ENCODE measurements at places on chromosomes 6 and 20.

- peaks cover 37% of the 10 kb centered on the region for H3K27me3 ChIP-seq
- no peaks in the 10 kb centered on the region for H3K36me3 ChIP-seq
Observed at GRCh38 chr6:167707686-167708500, 118.8 kb upstream of the AFDN start.

DNA sequence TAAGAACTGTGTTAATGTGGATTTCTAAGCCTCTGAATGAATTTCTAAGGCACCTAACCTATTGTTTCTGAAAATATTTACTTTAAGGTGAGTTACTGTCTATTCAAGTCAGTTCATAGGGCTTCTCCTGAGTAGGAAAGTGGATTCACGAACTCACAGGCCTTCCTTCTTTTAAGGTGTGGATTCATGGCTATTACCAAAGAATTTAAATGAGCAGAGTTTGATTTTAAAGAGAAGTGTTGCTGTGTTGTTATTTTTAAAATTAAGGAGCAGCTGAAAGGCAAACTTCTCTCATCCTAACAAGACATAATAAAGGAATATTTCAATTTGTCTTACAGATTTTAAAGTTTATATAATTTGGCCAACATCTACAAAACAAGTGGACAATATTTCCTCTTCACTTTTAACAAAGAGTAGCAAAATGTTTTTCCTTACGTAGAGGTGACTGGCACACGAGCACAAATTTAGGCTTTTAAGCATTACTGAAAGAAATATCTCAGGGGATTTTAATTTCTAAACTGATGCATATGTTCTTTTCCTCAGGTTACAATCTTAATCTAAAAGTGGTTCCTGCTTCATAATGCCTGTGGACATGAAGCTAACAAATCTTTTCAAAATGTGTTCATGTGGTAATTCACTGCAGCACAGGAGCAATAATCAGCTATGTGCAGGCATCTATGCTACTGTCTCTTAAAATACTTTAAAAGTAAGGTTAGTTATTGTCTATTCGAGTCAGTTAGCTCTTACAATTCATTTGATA lies 602 bp upstream of the TSPYL4 start:
- H3K4me1 ChIP-seq, result peaks cover 45% of the 10 kb centered on the region
- H3K4me3 ChIP-seq, result peak overlapping the region; percentile 96
- DNase-seq, result no peak
- H3K36me3 ChIP-seq, result no peaks in the 10 kb centered on the region

- no peak overlapping the region for H3K4me3 ChIP-seq
- H3K36me3 ChIP-seq, result no peaks in the 10 kb centered on the region
- H3K27me3 ChIP-seq, result no peaks in the 10 kb centered on the region
- no peak for DNase-seq
Observed at GRCh38 chr6:8175046-8175777, 72.9 kb upstream of the EEF1E1 start.

DNA sequence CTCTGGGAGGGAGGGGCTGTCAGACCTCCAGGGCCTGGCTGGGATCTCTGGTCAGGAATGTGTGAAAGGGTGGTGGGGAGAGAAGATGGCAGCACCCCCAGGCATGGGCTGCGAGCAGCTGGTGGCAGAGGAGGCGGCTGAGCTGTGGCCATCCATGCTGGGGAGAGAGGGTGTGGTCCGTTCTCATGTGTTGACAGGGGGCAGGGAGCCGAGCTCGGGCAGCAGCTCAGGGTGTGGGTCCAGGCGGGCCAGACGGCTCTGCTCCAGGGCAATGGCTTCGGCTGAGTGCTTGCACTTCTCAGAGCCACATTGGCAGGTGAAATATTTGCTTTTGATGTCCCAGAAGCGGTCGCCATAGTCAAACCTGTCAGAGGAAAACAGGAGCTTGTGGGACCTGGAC lies 1.1 kb upstream of the SLC44A4 start:
- H3K36me3 ChIP-seq, result peaks cover 50% of the 10 kb centered on the region
- H3K4me1 ChIP-seq, result no peaks in the 10 kb centered on the region
- DNase-seq, result no peak
- no peaks in the 10 kb centered on the region for H3K27me3 ChIP-seq
- no peak overlapping the region for H3K27ac ChIP-seq

DNA sequence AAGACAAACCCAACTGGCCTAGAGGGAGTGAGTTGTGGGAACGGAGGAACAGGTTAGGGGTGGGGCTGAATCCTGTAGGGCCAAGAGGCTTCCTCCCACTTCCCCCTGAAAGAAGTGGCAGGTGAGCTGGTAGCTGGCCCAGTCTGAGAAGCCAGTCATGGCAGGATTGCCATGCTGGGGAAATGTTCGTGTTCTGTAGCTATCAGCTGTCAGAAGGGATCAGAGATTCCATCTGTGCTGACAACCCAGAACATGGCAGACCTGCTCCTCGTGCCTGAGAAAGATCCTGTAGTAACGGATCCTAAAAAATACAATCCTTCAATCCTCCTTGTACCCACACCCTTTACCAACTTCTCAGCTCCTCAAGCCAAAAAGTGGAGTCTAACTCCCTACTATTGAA lies 43.0 kb downstream of the BANF2 start:
- H3K36me3 ChIP-seq, result no peaks in the 10 kb centered on the region
- no peaks in the 10 kb centered on the region for H3K4me1 ChIP-seq
- no peak overlapping the region for H3K4me3 ChIP-seq
- H3K27me3 ChIP-seq, result no peaks in the 10 kb centered on the region

DNA sequence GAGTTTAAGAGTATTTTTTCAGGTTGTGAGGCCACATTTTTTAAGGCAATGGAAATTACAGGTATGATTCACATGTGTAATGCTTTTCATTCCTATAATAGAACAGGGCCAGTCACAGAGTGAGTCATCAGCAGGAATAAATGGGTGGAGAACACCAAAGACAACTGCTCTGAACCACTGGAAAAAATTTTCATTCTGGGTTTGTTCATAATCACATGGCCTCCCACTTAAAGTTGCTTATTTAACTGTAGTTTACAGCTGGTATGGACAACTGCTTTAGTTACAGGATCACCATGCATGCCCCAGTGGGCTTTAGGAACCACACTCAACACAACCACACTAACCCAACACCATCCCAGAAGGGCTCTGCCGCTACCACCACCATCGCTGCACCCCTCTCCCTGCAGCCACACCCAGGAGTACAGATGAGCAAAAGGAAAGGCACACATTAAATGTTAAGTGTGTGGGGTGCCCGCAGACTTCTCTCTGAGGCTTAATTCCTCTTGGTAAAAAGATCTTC lies 107.0 kb upstream of the DST start:
- no peaks in the 10 kb centered on the region for H3K4me1 ChIP-seq
- no peaks in the 10 kb centered on the region for H3K36me3 ChIP-seq
- no peak overlapping the region for H3K4me3 ChIP-seq
- DNase-seq, result no peak
- H3K27me3 ChIP-seq, result no peaks in the 10 kb centered on the region
- no peak overlapping the region for H3K27ac ChIP-seq

DNA sequence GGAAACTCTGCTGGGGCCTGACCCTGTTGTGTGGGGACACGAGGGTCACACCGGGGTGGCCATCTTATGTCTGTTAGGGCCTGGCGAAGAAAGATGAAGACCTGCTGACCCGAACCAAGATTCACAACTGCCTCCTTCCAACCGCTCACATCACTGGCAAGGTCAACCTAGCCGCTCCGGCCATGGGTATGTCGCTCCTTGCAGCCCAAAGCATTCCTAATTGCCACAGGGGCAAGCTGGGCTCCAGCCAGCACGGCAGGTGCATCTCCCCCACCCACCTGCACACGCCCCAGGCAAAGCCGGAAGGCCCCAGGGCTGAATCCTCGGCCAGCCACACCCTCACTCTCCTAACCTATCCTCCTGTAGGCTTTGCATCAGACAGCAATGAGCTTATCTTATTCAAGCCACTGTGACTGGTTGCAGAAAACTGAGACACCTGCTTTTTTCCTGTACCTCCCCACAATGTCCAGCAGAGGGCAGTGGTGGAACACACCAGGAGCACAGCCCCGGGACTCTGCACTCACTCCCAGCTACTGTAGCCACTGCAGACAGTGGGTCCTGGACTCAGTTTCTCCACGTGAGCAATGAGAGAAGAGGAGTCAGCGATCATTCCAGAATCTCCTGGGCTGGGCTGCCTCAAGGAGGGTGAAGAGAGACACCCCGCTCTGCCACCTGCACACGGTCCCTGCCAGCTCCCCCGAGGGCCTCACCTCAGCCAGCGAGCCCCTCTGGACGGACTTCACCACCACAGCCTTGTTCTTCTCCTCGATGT lies 170.2 kb downstream of the PREX1 start:
- H3K4me1 ChIP-seq, result no peaks in the 10 kb centered on the region
- peak; percentile 70 for DNase-seq
- H3K36me3 ChIP-seq, result peaks cover 86% of the 10 kb centered on the region
- no peaks in the 10 kb centered on the region for H3K27me3 ChIP-seq
- no peak overlapping the region for H3K4me3 ChIP-seq
- H3K27ac ChIP-seq, result no peak overlapping the region
